Activated T-helper 2 cell treated with anti-CD3 and anti-CD28 coated beads, Interferon-gamma antibody, Interleukin-2, Interleukin-4, amounts not matched to agents 10 μg/mL and 5 μg/mL and 100 μg/mL, durations not matched to agents 14 hours and 24 hours and 36 hours (primary cell): ENCODE measurements at places on chromosomes 6 and 20.

- DNase-seq, result no peak
Measured at GRCh38 chr6:100335991-100336390, 128.7 kb downstream of the SIM1 start.

GRCh38 chr20:32316667-32317066, 39.2 kb downstream of the KIF3B start:
- DNase-seq, result no peak

GRCh38 chr20:60011512-60012507, 53.6 kb downstream of the CDH26 start:
- DNase-seq, result no peak

DNA sequence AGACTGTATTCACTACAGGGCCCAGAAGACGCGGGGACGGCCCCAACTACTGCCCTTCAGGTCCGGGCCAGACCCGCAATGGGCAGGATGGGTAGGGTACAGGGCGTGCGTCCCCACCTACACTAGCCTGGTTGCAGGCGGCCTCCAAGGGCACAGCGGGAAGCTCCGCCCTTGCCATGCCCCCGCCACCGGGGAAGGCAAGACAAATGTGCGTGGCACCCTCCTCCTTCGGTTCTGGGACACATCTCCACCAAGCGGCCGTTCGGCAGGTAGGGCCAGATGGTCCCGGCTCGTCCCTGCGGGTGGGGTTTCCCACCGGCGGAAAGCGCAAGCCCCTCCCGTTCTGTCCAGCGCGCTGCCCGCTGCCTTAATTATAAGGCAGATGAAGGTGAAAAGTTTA, 5.6 kb downstream of the NXT1 start:
- no peak for DNase-seq

GRCh38 chr6:45959534-45960145, 56.0 kb downstream of the CLIC5 start:
- DNase-seq, result no peak

DNA sequence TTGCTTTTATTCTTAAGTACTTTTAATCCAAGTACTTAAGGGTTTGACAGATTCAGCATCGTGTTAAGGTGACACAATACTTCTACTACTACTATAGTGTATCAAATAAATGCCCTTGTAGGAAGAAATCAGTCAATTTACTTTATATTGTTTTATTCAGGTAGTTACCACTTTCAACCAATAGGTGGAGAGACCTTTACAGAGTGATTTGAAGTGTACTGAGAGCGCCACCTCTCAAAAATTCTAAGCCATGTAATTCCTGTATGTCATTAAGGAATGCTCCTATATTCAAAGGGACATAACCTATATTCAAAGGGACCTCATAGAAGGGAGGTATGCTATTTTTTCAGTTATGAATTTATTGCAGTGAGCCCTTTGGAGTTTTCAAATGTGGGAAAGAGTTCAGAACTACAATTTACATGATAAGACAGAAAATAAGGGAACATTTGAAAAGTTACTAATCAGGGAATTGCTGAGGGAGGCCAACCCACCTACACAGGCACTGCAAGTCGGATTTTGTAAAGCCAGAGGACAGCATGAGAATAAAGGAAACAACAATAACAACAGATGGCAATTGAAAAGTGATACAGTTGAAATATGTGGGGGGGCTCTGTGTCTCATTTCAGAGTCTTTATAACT, 955.6 kb downstream of the TBC1D32 start:
- DNase-seq, result no peak

GRCh38 chr20:10321138-10321717, 102.6 kb downstream of the SNAP25 start:
- DNase-seq, result no peak

DNA sequence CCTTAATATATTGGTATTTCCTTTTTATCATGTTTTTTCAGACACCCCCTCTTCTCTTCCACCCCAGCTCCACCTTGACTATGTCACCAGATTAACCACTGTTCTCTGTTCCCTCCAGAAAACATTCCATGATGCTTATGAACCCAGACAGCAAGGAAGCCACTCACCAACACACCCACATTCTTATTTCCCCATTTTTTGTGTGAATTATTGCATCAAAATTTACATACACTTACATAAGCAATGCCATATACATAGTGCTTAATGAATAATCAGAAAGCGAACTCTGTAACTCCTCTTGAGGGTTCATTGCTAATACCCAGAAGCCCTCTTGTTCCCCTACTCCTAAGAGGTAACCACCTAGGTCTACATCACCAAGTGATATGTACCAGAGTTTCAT, 182.3 kb upstream of the CDYL start:
- DNase-seq, result no peak

- DNase-seq, result no peak
Measured at GRCh38 chr20:3354247-3354646, 53.2 kb downstream of the DNAAF9 start.

DNA sequence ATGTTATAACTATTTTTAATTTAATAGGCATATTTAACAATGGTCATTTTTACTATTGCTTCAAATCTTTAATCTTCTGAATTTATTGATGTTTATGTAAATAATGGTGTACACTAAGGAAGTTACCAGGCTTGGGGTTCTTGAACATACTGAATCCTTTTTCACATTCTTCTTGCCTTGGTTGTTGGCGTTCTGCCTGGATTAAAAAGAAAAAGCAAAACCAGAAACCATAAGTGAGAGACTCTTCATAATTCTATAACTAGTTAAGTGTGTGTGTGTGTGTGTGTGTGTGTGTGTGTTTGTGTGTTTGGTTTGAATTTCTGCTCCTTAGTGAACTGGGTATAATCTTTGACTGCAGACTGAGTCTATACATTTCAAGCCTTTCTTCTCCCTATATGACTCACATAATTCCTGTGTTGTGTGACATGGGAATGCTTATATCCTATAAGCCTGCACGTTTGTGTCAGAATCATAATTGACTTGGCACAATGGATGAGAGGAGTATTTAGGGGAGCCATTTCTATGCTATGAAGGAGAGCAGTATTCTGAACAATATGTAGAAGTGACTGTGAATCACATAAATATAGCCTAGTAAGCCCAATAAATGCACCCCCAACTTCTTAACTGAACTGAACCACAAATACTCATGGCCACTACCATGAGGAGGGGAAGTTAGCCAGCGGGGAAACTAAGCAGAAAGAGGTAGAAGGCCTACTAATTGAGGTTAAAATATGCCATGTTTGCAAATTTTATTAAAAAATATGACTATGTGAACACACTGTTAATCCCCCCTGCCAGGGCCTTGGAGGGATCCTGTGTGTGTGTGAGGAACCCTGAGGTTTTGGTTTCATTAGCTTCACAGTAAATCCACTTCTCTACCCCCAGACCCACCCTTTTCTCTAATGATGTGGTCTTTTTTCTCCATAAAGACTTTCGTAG, 425.5 kb downstream of the BCKDHB start:
- no peak for DNase-seq

- no peak for DNase-seq
Measured at GRCh38 chr6:109007521-109007920, 87.1 kb downstream of the SESN1 start.

DNA sequence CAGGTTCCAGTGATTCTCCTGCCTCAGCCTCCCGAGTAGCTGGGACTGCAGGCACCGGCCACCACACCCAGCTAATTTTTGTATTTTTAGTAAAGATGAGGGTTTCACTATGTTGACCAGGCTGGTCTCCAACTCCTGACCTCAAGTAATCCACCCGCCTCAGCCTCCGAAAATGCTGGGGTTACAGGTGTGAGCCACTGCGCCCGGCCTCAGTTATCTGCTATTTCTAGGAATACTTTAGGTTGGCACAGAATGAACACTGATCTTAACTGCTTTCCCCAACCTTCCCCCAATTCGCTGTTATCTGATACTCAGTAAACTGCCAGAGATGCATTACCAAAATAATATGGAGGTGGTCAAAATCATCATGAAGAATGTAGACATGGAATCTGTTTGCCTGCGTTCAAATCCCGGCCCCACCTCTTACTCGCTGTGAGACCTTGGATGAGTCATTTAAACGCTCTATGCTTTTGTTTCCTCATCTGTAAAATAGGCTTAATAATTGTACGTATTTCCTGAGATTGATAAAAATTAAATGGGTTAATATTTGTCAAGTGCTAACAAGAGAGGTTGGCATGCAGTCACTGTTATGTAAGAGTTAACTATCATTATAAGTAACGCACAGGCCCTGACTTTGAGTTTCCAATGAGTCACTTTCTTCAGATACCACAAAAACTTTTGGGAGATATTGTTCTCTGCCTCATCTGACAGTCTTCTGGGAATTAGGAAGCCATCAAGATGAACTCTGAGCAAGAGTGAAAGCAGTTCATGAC, 44.5 kb upstream of the NCOA3 start:
- no peak for DNase-seq

GRCh38 chr6:167575158-167575696, 250.3 kb downstream of the TTLL2 start:
- no peak for DNase-seq

DNA sequence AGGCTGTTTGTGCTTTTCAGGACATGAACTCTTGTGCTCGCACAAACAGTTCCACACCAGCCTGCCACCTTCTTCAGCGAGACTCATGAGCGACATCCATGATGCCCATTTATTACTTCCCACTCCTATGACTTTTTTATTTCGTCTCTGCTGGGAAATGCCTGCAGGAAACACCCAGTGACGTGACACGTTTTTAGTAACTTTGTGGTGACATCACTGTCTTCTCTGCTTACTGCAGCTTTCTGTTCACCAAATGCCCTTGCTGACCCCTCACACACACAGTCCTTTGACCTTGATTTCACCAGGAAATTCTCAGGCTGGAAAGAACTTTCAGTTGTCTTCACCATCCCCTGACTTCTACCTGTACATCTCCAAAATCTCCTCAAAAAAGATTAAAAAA, 8.9 kb downstream of the TRIM40 start:
- no peak for DNase-seq

DNA sequence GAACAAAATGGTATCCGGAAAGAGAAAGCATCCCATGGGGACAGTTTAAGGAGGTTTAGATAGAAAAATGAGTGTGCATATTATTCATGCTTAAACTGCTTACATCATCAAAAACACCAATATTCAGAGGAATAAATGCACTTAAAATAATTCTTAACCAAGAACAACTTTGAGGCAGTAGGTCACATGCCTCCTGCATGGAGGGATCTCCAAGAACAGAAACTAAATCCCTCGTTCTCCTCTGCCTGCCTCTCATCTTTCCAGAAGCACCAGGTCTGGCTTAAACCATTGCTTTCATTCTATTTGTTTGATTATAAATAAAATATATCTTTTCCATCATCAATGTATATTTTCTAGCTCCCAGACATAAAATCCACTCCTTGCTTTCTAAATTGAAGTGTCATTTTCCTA, 103.5 kb upstream of the QKI start:
- no peak for DNase-seq
